ENCODE measurements at places on chromosomes 11 and 22.

- DNase-seq: no peak
Observed at GRCh38 chr11:77207019-77207485, 79.0 kb downstream of the MYO7A start.

GRCh38 chr11:47775240-47775869, 8.2 kb upstream of the FNBP4 start:
- DNase-seq: no peak

- no peak for DNase-seq
Observed at GRCh38 chr22:38462960-38463784, 4.7 kb upstream of the KDELR3 start.

DNA sequence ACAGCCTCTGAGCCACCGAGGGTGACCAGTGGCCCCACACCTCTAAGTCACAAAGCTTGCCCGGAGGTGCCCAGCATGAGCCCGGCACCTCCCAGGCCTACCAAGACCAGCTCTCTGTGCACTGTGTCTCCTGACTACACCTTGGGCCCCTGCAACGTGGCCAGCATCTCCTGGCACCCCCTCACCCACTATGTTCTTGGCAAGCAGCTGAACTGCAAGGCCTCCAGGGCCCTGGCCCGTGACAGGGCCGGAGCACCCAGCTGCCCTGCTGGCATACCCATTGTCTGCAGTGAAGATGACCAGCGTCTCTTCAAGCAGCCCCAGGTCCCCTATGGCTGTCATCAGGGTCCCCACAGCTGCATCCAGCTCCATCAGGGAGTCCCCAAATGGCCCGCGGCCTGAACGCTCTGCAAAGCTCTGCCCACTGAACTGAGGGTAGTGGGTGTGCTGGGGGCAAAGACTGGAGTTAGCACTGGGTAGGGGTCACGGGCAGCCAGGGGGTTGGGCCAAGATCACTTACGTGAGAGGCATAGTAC, 1.6 kb downstream of the ARSA start:
- no peak for DNase-seq

DNA sequence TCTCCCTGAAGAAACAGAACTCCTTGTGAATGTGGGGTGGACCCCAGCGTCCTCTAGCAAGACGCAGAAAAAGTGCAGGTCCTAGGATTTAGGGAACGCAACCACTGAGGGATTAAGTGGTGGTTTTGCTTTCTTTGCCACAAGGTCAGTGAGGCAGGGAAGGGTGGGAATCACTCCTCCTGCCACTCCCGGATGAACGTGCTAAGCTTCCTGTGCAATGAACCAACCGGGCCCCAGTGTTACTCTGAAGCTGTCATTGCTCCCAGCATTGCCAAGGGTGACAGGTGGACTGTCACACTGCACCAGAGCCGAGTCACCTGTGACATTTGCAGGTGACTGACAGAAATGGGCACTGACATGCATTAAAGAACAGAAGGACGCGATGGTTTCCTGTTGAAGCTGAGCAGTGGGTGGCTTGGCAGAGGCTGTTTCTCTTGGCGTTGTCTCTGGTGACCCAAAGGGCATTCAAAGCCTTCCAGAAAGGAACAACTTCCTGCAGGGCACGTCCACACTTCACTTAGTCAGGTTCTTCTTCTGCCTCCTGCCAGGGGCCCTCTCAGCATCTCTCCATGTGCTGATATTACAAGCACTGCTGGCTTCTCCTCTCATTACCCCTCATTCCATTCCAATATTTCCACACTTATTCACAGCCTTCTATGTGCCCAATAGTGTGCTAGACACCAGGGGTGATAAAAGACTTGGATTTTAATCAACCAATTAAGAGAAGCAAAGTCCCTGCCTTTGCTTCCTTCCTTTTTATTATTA, 9.7 kb downstream of the KIRREL3 start:
- DNase-seq: no peak

GRCh38 chr11:47186700-47187695, 764 bp upstream of the PACSIN3 start:
- DNase-seq: no peak

DNA sequence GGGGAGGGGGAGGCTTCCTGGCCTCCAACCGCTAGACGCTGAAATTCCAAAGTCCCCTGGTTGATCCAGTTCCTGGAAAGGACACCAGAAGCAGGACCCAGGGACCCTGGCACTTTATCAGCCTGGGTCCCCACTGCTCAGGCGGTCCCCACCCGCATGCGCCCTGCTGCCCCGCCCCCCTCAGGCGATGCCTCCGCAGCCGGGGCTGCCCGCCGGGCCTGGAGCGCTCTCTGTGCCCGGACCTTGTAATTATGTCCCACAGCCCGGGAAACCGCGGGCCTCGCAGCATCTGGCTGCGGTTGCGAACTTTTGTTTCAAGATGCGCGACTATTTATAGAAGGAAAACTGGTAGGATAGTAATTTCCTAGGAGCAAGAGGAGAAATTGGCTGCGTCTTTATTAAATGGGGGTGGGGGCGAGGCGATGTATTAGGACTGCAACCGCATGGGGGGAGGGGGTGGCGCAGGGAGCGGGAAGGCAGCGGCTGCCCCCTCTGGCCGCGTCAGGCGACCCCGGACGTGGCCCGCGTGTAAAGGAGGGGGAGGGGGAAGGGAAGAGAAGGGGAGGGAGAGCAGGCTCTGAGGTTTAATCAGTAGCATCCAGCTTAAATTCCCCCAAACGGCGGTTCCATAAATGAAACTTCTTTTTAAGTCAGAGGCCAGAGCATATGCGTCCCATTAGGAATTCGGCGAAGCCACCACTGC, 6.1 kb downstream of the WNT7B start:
- DNase-seq: no peak

- DNase-seq: peak; percentile 16
Observed at GRCh38 chr22:44500599-44500998, 2.6 kb upstream of the RTL6 start.

GRCh38 chr11:103812680-103813079, 223.8 kb upstream of the DDI1 start:
- no peak for DNase-seq

DNA sequence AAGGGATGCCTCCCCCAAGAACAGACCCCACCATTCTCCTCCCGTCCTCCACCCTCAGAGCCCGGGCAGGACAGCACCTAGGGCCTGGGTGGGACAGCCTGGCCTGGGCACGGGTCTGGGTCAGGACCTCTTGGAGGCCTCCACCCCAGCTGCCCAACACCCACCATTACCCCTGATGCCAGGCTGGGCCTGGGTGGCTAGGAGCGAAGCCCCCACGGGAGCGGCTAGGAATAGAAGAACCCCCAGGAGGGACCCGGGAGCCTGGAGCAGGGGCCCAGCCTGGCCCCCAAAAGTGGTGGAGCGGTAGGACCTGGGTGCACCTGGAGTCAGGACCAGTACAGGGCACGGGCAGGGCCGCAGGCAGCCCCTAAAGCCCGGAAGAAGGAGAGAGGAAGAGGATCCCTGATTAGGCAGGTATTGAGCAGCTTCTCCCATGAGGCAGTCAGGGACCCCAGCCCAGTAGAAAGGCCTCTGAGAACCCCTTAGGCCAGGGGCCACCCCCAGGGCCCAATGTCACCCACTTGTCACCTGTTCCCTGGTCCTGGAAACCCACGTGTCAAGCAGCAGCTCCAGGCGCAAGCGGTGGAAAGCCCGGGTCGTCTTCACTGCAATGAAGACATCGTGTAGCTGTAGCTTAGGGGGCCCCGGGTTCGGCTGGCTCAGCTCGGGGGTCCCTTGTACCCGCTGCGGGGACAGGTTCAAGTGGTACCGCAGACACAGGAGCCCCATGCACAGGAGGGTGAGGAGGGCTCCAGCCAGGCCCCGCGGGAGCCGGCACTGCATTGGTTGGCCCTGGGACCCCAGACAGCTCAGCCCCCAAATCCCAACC, 575 bp downstream of the MFNG start:
- no peak for DNase-seq

- DNase-seq: no peak
Observed at GRCh38 chr22:19776433-19777031, 16.0 kb downstream of the TBX1 start.

- DNase-seq: no peak
Observed at GRCh38 chr11:117910941-117911655, 18.1 kb downstream of the TMPRSS13 start.

GRCh38 chr11:3914805-3915204, 59.3 kb downstream of the STIM1 start:
- DNase-seq: no peak

DNA sequence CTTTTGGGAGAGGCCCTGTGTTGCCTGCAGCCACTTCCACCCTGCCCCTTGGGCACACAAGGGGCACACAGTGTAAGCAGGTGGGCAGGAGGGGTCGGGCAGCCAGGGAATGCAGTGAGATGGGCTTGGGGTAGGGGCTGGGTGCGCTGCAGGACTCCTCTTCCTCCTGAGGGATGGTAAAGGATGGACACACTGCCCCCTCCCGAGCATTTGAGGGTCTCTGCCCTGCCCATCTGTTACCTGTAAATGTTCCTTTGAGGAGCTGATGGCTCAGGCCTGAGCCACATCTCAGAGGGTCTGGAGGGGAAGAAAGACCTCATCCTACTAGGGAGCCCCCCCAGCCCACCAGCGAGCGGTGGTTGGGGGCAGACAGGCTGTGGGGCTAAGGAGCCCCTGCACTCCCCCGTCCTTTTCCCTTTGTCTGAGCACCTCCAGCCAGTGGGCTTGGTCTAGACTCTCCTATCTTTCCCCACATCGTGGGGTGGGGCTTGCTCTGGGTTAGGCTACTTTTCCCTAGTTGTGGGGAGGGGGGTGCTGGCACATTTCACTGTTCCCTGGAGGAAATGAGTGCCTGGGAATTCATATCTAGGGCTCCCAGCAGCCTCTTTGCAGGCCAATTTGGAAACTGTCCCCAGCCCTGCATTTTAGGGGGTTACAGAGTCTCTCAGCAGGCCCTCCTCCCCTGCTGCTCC, 1.7 kb upstream of the TSSC4 start:
- no peak for DNase-seq

DNA sequence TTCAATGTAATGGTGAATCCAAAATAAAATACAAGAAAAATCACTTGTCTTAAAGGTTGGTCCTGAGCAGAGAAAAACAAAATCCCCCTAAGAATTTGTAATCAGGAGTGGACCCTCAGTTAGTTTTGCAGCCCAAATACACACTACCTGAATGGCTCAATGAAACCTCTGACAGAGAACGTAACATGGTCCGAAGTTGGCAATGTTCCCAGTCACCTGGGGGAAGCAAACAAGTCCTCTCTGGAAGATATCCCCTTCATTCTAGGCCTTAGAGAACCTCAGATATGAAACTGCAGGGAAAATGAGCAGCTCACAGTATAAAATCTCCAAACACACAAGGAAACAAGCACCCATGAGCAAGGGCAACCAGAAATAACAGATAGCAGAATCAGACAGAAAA, 58.2 kb downstream of the MORC2 start:
- peak; percentile 31 for DNase-seq

GRCh38 chr11:25939691-25940090, 392.2 kb upstream of the ANO3 start:
- DNase-seq: no peak

DNA sequence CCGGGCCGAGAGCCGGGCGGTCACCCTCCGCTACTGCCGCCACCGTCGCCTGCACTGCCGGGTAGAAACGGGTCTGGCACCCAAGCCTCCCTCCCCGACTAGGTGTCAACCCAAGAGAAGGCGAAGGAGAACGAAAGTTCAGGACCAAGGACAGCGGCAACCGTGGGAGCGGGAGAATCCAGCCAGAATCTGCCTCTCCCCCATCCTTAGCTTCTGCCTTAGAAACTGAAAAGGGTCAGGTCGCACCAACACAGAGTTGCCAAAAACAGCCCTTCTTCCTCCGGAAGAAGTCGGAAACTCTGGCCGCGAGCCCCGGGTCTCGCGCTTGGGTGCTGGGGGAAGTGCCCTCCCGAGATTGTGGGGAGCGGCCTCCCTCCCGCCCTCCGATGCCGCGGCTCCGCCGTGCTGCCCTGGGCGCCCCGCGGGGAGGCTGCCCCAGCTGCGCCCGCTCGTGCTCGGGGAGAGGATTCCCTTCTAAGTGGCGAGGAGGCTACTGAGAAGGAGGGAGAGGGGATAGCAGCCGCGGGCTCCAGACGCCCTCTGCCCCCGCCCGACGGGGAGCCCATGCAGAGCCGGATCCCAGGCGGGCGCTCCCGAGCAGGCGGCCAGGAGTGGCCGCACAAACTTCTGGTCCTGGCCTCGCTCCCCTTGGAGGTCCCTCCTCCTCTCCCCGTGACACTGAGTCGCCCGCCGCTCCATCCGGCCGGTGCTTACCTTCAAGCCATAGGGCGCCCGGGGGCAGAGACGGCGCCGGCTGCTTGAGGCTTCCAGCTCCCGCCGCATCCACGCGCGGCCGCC, 637 bp downstream of the DRD2 start:
- peak; percentile 41 for DNase-seq

DNA sequence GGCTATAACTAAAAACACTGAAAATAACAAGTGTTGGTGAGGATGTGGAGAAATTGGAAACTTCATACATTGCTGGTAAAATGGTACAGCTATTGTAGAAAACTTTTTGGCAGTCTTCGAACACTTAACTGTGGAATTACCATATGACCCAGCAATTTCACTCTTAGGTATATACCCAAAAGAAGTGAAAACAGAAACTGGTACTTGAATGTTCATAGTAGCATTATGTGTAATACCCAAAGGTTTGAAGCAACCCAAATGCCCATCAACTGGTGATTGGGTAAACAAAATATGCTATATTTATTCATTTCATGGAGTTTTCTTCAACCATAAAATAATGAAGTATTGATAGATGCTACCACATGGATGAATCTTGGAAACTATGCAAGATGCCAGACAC, 40.8 kb upstream of the FTH1 start:
- DNase-seq: no peak

GRCh38 chr22:30250039-30250565, 3.5 kb upstream of the LIF start:
- DNase-seq: no peak

- no peak for DNase-seq
Observed at GRCh38 chr11:65872586-65873317, at the start of gene EFEMP2. Gene EFEMP2, minus strand, starts transcription at chr11:65872800. Its CDS starts 446 bp downstream, at chr11:65872354.

DNA sequence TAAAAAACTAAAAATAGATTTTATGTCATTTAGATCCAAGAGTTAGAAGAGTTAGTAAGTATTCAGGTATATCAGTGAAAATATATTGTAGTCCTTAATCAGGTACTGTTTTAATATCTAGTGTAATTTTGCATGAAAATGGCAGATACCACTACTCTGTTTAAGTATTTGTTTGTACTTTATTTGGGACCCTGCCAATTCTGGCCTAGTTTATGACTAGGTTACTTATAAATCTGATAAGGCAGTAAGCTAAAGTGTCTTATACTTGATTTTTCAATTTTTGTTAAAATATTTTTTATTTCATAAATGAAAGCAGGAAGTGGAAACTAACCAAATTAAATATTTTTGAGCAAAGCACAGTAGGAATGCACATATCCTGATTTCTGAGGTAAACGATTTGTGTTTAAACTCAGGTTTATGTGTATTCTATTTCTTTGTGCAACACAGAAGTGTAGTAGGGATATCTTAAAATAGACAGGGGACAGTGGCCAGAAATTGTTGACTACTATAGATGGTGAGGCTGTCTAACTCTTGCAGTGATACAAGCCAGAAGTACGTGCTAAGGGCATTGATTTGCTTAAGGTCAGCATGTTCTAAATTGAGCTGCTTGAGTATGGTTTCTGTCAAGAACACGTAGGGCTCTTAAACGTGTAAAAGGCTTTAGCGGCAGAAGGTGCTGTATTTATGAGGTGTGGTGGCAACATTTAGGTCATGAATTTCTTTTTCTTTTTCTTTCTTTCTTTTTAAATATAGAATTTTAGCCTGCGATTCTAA, 34.0 kb downstream of the HIPK3 start:
- no peak for DNase-seq

GRCh38 chr11:128467610-128468041, 119.7 kb downstream of the ETS1 start:
- no peak for DNase-seq
